Amniotic epithelial cell (primary cell): ENCODE measurements at places on chromosomes 6 and 20.
A peak's percentile ranks its signal among the peaks of the same experiment; 100 is the strongest.

GRCh38 chr20:34527016-34527415 lies 10.8 kb downstream of the DYNLRB1 start:
- DNase-seq, result no peak

- no peak for DNase-seq
Measured at GRCh38 chr6:46291880-46292279, 121.1 kb upstream of the ENPP5 start.

DNA sequence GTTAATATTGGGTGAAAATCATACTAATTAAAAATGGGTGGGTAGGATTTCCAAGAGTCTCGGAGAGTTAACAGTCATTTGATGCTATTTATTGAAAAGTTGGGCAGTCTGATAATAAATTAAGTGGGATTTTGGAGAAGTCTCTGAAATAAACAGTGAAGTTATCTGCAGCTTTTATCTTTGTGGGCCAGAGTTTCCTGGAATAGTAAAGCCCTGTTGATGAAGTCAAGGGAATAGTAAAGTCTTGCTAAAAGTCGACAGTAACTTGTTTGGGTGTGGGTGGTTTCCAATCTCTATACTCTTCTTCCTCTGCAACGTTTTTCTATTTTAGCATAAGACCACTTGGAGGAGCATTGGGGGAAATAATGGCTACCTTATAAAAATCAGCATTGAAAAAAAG lies 493.6 kb downstream of the EPM2A start:
- peak; percentile 74 for DNase-seq

GRCh38 chr20:8367689-8368088 lies 235.6 kb downstream of the PLCB1 start:
- no peak for DNase-seq

- DNase-seq, result no peak
Measured at GRCh38 chr6:96990462-96990861, 65.9 kb downstream of the KLHL32 start.

GRCh38 chr20:37574199-37574890 lies 46.7 kb upstream of the BLCAP start:
- DNase-seq, result no peak

DNA sequence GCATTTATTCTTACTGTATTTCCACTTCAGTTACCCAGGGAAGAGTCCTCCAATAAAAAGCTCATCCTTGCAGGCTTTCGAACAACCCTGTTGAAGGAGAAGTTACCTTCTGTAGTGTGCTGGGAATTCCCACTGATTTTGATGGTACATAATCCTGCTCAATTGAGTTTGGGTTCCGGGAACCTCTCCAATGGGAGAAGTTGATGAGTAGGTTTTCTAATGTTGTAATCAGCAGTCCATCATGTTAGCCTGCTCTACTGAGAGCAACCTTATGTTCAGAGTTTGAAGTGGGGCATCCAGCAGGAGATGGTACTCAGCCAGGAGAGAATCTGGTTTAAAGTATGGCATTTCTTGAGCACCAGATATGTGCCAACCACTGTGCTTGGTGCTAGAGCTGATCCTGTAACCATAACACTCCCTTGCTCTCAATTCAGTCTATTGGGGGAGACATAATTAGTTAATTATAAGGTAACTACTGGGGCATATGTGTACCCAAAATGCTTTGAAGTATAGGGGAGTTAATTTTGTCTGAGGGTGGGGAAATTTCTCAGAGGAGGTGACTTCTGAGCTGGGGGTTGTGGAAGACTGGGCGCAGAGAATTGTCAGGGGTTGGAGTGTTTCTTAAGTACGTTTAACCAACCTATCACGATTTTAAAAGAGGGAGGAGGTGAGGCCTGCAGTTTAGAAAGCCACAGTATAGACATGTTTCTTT lies 2.1 kb downstream of the TOP1 start:
- DNase-seq, result peak; percentile 85

- peak; percentile 86 for DNase-seq
Measured at GRCh38 chr20:51529081-51529681, 13.3 kb downstream of the NFATC2 start.

GRCh38 chr6:79117752-79118151 lies 39.7 kb upstream of the PHIP start:
- DNase-seq, result no peak

DNA sequence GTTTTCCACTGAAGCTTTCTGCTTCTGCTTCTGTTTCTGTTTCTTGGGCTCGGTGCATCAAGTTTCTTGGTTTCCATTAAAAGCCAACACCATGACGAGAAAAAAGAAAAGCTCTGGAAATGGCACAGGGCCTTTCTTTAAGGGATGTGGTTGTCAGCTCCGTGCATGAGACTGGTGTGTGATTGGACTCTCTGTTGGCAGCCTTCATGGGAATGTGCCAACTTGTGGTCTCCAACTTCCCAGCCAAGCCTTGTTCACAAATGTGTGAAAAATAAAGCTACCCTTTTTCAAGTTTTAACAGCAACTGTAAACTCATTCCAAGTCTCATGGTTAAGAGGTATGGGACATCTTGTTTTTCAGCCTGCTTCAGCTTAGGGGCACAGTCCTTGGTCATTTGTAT lies 68.7 kb upstream of the CST7 start:
- DNase-seq, result no peak

GRCh38 chr20:49278036-49278817 lies at the start of gene ZNFX1:
Gene ZNFX1, minus strand, starts transcription at chr20:49278057. Its CDS starts 2,218 bp downstream, at chr20:49275839.
- DNase-seq, result peak; percentile 95

DNA sequence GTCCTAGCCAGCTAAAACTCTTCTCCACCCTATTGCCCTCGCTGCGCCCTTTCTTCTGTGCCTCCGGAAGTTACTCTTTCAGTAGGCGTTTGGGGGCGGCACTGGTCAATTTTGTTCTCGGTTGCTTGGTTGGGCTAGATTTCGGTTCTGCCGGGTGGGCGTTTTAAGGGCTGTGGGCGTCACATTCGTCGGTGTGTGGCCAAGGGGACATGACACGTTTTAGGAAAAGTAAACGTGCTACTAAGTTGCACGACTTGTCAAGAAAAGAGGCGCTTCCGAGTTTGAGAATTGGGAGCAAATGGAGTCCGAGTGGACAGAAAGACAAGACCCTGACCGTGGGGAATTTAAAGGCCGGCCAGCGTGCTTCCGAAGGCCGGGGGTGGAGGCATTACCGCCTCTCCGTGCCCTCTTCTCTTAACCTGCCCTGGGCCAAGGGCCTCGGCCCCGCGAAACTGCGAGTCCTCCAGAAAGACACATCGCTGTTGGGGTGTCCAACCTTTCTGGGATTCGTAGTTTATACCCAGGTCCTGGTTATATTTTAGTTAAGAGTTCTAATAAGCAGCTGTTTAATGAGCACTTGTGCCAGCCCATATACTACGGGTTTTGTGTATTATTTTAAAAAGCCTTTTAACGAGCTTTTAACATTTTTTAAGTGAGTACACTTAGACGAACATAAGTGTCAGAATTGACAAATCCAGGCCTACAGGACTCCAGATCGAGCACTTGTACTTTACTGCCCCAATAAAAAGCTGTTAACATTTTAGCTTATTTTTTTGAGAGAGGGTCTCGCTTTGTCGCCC lies 664 bp upstream of the BAG6 start:
- no peak for DNase-seq

- no peak for DNase-seq
Measured at GRCh38 chr6:92545861-92546260, 873.5 kb downstream of the EPHA7 start.

DNA sequence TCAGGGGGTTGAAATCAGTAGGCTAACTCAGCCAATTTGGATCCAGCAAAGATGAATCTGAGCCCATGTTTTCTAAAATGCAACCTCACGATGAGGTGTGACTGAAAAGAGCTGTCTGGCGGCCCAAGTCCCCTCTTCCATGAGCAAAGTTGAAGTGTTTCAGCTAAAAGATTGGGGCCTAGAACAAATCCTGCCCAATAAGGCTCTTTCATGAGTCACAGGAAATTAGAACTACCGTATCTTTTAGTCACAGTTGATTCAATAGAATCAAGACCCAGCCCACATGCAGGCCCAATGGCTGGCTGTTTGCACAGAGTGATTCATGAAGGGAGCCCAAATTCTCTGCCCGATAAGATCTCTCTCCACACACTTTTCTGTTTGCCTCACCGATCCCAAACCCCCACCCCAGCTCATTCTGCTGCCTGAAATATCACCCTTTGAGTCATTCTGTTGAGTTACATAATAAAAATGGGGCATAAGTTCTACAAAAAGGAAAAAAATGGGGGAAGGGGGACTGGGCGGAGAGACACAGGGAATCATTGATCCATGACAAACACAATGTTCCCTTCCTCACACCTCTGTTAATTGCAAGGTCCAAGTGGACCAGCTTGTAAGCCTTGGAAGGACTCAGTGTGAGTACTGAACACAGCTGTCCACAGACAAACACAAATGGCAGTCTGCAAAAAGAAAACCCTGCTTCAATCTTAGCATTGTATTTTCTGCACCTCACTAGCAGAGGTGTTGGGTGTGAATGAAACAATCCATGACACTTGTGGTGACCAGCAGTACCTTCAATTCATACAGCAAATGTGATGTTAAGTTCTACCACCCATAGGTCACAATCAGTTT lies 13.8 kb downstream of the FOXQ1 start:
- DNase-seq, result peak; percentile 58

DNA sequence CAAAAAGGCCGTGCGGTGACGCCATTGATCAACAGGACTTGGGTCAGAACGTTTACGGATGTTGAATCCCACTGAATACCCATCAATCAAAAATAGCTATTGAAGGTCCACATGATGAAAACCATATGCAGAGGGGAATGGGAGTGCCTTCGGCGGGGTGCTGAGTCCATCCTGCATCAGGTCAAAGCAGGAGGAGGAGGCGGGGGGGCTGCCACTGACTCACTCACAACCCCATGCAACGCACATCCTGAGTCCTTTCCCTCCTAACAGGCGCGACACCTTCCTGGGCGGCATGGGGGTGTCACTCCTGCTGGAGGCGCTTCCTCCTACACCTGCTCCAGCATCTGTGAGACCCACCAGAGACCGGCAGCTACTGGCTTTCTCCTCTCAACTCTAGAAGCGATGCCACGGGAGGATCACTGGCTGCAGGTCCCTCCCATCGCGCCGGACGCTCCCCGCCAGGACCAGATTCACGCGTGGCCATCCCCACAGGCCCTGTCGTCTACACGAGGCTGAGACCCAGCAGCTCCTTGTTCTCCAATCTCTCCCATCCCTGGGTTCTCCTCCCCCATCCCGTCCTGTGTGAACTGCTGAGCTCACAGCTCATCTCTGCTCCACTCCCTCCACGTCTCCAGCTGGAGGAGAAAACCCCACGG lies 170.6 kb upstream of the THBS2 start:
- no peak for DNase-seq
